ENCODE measurements at places on chromosomes 12 and 14.

DNA sequence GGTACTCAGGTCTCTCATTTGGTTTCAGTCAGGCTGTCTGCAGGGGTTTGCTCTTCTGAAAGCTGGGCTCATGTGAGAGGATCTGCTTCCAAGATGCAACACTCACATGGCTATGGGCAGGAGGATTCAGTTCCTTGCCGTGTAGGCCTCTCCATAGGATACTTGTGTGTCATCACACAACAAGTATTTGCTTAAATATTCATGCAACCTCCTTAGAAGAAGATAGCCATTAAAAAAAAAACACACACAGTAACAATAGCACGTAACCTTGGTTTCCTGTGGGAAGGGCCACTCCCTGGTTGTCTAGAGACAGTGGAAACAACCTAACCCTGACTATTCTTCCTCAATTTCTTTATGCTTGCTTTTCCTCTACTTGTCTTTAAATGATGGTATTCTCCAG, 31.8 kb upstream of the CLEC4E start:
- no peak for DNase-seq

- peak; percentile 81 for DNase-seq
These were observed 820 bp downstream of the BICDL1 start for GRCh38 chr12:119989731-119990381.

DNA sequence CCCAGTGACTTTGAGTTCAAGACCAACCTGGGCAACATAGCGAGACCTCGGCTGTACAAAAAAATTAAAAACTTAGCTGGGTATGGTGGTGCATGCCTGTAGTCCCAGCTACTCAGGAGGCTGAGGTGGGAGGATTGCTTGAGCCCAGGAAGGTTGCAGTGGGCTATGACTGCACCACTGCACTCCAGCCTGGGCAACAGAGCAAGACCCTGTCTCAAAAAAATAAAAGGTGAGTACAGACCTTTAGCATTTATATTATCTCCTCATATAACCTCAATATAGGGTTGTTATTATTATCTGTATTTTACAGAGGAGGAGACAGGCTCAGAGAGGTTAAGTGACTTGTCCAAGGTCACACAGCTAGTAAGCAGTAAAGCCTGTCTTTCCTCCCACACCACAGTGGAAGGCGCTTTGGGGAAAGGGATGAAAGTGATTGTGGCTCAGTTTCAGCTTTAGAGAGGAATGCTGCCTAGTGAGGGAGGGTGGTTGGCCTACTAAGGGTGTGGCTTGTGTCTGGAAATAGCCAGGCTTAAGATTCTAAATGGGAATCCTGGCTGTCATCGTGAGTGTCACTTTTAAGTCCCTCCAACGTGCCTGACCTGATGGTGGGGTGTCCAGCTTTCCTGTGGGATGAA, 7.2 kb downstream of the TPCN1 start:
- DNase-seq, result no peak

- no peak for DNase-seq
These were observed 22.8 kb upstream of the GARIN2 start for GRCh38 chr14:67166450-67166853.

- no peak for DNase-seq
These were observed 8.6 kb downstream of the RPH3A start for GRCh38 chr12:112800183-112800582.
